Fibroblast of skin of right biceps (primary cell): ENCODE measurements at places on chromosomes 7 and 10.

DNA sequence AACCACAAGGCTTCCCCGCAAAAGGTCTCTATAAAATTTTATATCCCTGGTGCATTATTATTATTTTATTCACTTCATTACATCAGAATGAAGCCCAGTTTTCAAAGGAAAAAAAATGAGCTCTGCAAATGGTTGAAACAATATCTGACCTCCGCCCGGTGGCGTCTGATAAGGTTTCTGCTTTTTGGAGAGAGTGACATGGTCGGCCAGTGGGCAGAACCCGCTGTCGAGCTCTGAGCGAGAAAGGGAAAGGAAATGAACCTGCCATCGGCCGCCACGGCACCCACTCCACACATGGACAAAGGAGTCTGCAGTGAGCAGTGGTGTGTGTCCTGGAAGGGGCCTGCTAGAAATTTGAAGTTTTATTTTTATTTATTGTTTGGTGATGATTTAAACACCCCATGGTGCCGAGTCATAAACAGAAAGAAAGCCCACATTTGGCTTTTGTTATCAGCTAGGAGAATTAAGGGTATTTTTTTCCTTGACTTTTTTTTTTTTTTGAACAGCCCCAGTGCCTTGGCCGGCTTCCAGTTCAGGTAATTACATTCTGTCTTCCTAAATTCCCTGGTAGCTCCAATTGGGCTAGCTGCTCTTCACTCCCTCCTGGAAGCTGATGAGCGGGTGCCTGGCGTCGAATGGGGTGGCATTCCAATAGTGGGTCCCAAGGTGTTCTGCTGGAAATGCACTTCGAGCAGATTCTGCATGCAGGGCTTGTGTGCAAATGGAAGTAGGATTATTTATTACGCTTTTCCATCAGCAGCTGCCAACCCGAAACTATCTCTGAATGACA, 149.4 kb upstream of the MKI67 start:
- no peak for DNase-seq

GRCh38 chr10:21364196-21365114, 161.0 kb downstream of the SKIDA1 start:
- peak; percentile 87 for DNase-seq

- DNase-seq = no peak
Measured at GRCh38 chr7:102873470-102874165, 39.2 kb upstream of the LRRC17 start.

- DNase-seq = no peak
Measured at GRCh38 chr7:148060724-148061123, 529.8 kb upstream of the C7orf33 start.

- no peak for DNase-seq
Measured at GRCh38 chr10:124612611-124613498, 131.3 kb downstream of the FAM53B start.
